ENCODE measurements at places on chromosomes 5 and 9. TPM values are rescaled to one million over a fixed set of nuclear protein-coding genes. Genes with fewer than 3 reads are reported as not detected.

DNA sequence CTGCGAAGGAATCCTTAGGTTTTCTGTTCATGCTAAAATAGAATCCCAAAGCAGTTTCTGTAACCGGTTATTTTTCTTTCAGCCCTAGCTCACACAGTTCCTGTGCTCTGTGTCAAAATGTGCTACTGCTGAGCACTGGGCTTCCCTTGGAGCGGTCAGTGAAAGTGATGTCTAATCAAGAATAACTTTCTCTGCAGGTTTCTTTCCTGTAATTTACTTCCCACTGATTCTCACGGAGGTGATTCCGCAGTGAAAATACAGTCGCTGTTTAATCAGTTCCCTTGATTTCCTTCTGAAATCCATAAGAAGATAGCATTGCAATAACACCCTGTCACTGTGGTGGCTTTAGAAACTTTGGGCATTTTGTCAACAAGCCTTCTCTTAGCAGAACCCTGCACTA, 112.0 kb upstream of the ISL1 start:
- DNase-seq, result no peak

GRCh38 chr9:97564291-97565175, 63.1 kb downstream of the TMOD1 start:
- DNase-seq, result no peak

GRCh38 chr5:170393235-170393634, 4.1 kb upstream of the KCNMB1 start:
- no peak for DNase-seq

- DNase-seq, result no peak
These were observed 18.3 kb downstream of the PDGFRB start for GRCh38 chr5:150137168-150137957.

DNA sequence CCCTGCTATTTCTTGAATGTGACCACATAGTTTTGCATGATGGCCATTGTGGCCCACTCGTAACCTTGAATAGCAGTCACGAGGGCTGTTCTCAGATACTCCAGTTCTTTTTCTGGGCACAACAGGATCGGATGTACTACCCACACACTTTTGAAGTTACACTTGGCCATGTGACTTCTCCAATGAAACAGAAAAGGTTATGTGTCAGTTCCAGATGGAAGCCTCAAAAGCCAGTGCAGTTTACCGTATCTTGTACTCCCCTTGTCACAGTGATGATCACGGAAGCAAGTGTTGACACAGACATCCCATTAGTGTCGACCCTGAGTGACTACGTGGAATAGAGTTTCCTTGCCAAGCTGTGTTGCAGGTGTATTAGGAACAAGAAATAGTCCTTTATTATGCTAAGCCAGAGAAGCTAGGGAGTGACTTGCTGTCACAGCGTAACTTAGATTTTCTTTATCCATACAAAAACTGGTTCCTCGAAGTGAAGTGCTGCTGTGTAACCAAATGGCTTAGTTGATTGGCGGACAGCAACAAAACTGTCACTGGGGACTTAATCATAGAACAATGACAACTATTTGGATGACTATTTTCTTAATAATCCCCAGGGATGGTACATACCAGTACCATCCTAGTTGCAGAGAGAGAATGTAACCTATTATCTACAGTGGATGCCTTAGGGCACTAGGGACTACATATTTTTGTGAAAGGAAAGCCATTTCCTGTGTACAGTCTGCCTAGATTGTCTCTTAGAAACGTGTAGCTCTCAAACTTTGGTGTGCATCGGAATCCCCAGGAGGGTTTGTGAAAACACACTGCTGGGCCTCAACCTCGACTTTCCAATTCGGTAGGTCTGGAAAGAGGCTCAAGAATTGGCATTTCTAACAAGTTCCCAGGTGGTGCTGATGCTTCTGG, 90.1 kb upstream of the DMRT1 start:
- no peak for DNase-seq

DNA sequence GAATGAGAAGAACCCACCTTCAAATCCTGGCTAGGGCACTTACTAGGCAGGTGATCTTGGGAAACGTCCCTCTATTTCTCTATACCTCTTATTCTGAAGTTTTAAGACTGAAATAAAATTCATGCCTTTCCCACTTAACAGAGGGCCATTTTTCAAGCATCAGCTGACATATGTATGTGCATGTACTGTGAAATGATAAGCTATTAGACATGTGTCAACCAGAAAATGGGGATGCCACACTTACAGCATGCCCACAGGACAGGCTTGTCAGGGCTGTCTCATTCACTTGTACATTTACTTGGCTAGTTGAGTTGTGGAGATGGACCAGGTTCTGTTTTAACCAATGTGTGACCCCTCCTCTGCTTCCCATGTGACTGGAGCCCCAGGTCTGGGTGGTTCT, 78.5 kb downstream of the C9orf152 start:
- no peak for DNase-seq

DNA sequence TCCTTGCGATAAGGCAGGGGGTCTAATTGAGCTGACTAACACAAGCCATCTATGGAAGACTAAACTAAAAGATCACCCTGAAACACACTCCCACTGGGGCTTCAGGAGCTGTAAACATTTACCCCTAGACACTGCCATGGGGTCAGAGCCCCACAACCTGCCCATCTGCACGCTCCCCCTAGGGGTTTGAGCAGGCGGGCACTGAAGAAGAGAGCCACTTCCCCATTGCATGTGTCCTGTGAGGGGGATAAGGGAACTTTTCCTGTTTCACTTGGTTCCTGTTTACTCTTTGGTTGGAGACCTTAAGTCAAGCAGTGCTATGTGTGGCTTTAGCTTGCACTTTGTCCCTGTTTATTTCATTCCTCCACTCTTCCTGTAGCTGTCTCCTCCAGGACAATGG, 1929.5 kb upstream of the CDH9 start:
- DNase-seq, result no peak

Gene KCNMB1
- total RNA-seq, result not detected

Gene CCL27
- total RNA-seq, result 0.67 TPM

Data from progenitor cell of endocrine pancreas (in vitro differentiated cells).